DMS79 (cell line): ENCODE measurements at places on chromosomes 1 and 21.

DNA sequence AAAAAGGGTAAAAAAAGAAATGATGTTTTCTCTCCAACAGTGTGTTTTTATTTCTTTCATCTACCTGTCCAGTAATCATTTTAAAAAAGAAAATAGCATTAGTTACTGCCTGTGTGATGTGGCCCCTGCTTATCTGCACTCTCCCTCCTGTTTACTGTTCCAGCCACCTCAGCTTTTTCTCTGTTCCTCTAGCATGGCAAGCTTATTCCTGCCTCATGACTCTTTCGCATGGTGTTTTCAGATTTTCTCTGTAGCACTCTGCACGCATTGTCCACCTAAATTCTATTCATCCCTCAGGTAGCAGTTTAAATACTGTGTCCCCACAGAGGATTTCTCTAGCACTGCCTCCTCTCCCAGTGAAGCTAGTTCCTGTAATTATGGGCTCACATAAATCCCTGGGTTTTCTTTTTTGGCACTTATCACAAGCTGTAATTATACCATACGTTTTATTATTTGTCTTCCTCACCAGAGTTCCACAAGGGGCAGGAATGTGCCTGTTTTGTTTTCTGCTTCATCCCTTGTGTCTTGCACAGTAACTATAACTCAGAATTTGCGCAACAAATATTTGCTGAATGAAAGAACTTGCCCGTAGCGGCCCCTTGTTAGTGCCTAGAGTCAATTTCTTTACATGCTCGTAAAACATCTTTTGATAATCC, 51.4 kb upstream of the LRIG2 start:
- no peak for DNase-seq

GRCh38 chr1:171680339-171680738, 27.9 kb upstream of the MYOC start:
- no peak for DNase-seq

GRCh38 chr1:211731456-211732292, 56.3 kb upstream of the NEK2 start:
- no peak for DNase-seq

DNA sequence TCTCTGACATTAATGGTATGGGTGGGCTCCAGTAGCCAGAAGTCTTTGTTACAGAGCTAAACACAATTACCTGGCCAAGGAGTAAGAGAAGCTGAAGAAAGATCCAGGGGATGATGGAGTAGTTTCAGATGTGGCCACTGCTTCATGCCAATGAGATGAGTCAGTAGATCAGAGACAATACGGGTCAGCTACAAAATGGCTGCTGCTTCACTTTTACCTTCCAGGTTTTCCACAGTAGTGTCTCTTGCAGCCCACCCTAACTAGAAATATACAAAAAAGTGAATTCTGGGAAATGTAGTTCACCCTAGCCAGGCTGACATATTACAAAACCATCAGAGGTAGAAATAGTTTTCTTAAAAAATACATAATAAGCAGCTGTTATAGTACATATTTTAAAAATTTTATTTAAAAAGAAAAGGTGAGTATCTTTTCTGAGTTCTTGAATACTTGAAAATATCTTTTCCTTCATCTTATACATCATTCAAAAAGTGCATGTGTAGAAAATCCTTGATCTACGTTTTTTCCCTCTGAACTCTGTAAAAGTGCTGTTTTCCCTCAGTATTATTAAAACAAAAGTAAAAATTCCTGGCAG, 36.1 kb downstream of the LRIF1 start:
- no peak for DNase-seq

DNA sequence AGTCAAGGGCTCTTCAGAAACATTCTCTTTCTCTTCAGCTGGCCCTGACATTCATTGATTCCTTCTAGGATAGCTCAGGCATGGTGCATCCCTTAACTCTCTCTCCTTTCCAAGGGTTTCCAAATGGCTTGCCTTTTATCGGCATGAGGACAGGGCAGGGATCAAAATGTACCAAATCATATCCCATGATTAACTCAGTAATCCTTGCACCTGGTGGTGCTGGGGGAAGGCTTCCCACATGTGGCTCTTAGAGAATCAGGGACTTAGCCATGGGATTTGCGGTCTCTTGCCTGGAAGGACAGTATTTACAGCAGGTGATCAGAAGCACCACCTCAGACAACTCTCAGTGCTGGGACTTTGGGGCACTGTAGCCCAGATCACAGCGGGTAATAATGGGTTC, 46.2 kb upstream of the EDEM3 start:
- no peak for DNase-seq

GRCh38 chr1:203511513-203511912, 17.6 kb downstream of the OPTC start:
- DNase-seq = no peak

GRCh38 chr1:84847253-84848250, 45.5 kb downstream of the LPAR3 start:
- peak; percentile 95 for DNase-seq

DNA sequence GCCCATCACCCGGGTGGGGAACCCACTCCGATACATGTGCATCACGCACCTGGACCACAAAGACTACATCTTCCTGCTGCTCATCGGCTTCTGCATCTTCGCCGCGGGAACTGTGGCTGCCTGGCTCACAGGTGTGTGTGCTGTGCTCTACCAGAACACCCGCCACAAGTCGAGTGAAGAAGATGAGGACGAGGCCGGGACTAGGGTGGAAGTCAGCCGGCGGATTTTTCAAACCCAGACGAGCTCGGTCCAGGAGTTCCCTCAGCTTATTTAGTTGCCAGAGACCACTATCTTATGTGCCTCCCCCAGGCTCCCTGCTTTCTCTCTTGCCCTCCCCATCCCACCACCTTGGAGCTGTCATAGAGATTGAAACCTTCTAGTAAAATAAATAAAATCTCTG, 19.8 kb downstream of the LRRC52 start:
- DNase-seq = no peak

DNA sequence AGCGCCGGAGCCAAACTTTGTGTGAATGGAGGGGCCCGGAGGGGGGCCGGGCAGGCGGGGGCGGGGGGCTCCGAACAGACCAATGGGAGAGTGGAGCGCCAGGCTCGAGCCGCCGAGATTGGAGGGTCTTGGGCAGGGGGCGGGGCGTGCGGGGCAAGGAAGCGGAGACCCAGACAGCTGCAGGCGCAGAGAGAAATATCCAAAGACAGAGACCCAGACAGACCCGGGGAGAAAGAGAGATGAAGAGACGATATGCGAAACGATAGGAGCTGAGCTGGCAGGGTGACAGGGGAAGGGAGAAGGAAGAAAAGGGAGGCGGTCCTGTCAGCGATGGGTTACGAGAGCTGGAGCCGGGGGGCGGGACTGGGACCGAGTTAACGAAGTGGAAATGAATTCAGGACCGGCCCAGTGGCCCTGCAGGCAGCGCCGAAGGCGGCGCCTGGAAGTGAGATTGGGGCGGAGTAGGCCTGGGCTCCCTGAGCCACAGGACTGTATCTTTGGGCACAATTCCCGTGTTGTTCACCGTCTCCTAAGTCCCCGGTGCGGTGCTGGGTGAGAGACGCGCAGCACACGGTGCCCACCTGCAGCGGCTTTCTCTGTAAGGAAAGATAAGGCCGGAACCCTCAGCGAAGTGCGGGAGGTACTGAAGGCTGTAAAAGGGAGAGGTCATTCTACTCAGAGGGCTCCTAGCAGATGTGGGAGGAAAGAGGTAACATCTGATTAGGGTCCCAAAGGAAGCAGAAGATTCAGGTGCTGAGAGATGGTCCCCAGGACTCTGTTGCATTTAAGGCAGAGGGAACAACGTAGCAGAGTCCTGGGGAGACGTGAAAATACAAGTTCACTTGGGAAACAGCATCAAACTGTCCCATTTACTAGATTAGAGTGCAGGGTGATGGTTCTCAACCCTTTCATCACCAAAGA, 543 bp upstream of the KCNJ10 start:
- DNase-seq = peak; percentile 51

GRCh38 chr1:183711741-183712361, 58.7 kb upstream of the APOBEC4 start:
- DNase-seq = no peak

GRCh38 chr1:152410599-152410998, 3.5 kb downstream of the CRNN start:
- DNase-seq = no peak

GRCh38 chr1:234313171-234313570, 60.1 kb upstream of the COA6 start:
- DNase-seq = no peak
